ENCODE measurements at places on chromosomes 6 and 20.

DNA sequence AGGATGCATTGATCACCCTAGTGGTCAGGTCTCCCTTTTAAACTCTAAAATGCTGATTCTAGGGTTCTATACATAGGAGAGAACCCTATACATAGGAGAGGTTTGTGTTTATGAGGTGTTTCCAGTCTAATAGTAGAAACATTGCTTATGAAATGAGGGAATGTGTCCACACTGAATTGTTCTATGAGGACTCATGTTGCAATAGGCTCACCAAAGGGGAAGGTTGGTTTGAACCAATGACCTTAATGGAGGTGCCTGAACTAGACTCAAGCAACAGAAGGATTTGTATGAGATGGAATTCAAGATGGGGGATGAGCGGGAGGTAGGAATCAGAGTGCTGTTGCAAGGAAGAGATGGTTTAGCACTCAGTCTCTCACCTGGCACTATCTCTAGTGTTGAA is 33.5 kb upstream of the UBR2 start:
- DNase-seq: no peak

DNA sequence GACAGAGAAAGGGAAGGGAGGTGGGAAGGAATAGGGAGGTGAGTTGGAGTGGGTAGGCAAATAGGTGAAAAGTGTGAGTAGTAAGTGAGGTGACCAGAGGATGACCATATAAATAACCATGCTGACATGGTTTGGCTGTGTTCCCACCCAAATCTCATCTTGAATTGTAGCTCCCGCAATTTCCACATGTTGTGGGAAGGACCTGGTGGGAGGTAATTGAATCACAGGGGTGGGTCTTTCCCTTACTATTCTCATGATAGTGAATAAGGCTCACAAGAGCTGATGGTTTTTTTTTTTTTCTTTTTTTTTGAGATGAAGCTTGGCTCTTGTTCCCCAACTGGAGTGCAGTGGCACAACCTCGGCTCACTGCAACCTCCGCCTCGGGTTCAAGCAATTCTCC is 21.5 kb upstream of the SMIM13 start:
- DNase-seq: no peak

DNA sequence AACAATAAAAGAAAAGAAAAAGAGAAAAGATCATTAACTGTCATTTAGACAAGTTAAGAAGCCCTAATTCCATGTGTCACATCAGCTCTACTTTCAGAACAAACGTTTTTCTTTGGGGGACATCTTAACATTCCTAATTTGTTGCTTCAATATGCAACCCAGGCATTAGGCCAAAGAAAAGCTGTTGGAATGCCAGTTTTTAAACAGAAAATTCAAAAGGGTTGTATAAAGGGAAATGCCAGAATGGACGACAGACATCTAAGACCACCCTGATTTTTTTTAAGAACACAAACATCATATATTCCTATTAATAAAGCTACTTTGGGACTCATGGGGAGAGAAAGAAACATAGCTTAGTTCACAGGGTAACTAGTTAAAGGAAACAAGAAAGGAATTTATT is 315.0 kb downstream of the GMDS start:
- DNase-seq: no peak

DNA sequence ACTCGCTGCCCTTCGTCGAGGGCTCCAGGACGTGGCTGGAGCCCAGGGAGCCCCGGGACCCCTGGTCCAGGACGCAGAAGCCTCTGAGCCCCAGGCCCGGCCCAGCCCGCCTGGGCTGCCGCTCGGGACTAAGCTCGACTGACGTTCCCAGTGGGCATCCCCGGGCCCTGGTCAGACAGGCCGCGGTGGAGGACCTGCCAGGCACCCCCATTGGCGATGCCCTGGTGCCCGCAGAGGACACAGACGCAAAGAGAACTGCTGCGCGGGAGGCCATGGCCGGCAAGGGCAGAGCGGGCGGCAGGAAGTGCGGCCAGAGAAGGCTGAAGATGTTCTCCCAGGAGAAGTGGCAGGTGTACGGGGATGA is 28.9 kb downstream of the ZNF831 start:
- no peak for DNase-seq

- peak; percentile 93 for DNase-seq
Observed at GRCh38 chr6:119426619-119427018, 77.1 kb upstream of the MAN1A1 start.

GRCh38 chr20:1648101-1648500 is 9.5 kb downstream of the SIRPG start:
- DNase-seq: no peak

DNA sequence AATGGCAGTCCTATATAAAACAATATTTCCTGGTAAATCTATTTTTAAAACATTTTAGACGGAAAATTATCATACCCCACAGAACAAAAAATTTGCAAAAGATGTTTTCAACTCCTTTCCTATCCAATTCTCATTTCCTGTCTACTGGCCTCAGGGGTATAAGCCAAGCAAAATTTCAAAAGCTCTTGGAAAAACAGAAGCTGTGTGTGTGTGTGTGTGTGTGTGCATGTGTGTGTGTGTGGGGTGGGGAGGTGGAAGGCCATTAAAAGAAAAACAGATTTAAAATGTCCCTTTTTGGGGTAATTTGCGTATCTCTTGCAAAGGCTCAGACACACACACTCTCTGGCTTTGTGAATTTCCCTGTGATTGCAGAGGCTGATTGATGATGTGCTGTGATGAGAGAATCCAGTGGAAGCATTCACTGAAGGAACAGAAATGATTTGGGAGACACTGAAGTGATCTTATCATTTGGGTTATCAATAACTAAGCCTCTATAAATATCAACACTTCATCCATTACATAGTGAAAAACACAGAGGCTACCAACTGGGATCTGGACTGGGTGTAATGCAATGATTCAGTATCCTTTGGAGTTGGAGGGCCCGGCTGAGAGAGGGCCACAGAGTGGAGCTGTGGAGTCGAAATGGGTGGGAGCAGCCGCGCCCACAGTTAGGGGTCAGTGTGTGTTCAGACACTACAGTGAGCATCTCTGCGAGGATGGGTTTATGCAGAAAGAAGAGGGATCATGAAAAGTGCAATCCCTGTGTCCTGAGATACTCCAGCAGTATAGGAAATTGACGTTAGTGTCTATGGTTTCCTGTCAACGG is 106.8 kb upstream of the PREP start:
- DNase-seq: peak; percentile 48

- DNase-seq: peak; percentile 66
Observed at GRCh38 chr6:43575105-43575771, 600 bp downstream of the XPO5 start.

DNA sequence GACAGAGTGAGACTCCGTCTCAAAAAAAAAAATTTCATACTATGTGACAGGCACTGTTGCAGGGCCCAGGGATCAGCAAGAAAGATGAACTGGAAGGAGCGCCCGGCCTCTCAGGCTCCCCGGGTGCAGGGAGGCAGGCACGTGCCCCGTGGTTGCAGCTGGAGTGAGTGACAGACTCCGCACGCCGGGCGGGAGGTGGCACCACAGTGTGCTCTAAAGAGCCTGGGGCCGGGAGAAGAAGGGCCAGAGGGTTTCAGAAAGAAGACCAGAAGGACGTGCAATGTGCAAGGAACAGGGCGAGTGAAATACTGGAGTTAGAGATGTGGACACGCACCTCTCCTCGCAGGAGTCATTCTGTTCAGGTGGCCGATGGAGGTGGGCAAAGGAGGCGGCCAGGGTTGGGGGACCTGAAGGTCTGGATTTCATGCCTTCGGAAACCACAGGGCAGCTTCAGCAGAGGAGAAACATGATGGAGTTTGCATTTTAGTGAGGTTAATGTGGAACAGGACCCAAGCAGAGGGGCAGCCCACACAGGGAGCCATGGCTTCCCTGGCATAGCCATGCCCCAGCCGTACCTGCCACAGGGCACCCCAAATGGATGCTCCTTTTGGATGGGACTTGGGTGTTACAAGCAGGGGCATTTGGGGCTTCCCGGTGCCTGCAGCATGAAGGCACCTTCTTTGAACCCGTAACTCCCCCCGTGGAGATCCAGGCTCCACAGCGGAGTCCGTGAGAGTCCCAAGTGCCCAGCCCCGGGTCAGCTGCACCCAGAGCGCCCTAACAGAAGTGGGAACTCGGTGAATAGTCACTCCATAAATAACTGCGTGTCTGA is 226.2 kb downstream of the ERMARD start:
- DNase-seq: no peak

DNA sequence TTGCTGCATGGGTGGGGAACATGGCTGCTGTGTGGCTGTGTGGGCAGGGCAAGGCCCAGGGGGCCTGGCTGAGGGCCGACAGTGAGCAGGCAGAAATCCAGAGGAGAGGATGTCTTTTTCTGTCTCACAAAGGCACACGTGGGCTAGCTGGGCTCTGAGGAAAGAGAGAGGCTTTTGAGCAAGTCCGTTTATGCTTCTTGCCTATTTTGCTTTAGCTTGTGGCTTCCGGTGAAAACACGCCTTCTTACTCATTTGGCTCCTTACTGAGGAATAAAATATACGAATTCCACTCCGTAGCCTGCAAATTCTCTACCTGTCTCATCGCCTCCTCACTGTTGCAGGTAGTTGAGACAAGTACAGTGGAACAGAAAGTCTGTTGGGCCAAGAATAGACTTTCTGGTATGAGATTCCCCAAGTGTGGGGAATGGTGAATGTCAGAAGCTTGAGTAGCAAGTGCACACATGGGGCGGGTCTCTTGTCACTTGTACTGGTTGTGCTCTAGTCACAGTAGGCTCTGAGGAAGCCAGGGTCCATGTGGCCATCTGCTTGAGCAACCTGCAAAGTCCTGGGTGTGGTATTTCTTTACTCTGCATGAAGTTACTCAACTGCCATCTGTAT is 28.4 kb downstream of the WRNIP1 start:
- no peak for DNase-seq

GRCh38 chr6:16602035-16602434 is 159.2 kb downstream of the ATXN1 start:
- no peak for DNase-seq

GRCh38 chr6:144319211-144319610 is 34.1 kb downstream of the UTRN start:
- no peak for DNase-seq

- DNase-seq: peak; percentile 27
Observed at GRCh38 chr6:125886021-125886420, 70.5 kb upstream of the HINT3 start.

DNA sequence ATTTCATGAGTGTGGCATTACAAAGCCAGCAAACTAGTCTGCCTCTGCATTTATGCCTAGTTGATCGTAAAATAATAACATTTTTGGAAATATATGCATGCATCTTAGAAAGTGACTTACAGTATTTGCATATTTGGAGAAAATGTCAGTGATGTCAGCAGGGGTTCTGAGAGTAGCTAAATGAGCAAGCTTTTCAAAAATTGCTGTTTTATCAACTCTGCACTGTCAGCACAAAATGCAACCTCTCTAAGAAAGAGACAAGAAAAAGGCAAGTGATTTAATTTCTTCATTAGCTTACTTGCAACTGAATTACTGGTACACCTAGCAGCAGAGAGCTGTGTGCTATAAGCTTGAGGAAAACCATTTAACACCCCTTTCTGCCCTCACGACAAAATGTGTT is 632.5 kb upstream of the MMS22L start:
- no peak for DNase-seq

GRCh38 chr6:75827163-75827562 is 78.1 kb downstream of the MYO6 start:
- DNase-seq: no peak

GRCh38 chr20:11205769-11206362 is 532.1 kb upstream of the JAG1 start:
- no peak for DNase-seq

- peak; percentile 79 for DNase-seq
Observed at GRCh38 chr6:153162646-153163045, 31.6 kb upstream of the RGS17 start.

DNA sequence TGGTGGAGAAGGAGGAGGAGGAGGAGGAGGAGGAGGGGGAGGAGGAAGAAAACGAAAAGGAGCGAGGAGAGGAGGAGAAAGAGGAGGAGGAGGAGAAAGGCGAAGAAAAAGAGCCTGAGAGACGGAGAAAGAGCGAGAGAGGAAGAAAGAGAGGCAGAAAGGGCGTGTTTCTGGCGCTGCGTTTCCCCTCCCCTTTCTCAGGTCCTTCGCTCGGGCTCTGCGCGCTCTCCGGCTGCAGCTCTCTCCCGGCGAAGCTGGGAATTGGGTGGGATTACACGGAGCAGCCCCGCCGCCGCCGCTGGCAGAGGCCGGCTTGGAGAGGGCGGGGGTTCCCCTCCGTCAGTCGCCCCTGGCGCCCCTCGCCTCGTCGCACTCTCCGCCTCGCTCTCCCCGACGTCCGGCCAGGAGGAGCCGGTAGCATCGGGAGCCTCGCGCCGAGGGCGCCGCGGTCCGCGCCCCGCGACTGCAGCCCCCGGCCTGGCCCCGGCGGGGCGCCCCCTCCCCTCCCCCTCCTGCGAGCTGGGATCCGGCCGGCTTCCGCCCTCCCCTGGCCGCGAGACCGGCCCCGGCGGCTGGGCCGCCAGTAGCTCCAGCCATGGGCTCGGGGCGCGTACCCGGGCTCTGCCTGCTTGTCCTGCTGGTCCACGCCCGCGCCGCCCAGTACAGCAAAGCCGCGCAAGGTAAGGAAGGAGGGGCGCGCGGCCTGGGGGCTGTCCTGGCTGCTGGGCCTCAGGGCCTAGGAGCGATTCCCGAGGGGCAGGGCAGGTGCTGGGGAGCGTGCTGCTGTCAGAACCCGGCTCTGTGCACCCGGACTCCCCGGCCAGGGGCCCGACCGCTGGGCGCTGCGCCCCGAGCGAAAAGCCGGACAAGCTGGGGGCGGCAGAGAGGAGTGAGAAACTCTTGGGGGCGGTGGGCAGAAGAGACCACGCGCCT is at the start of gene SCUBE3:
Gene SCUBE3, plus strand, starts transcription at position 133 of the 933 bp plus-strand sequence. Its CDS starts 463 bp downstream, at position 596.
- DNase-seq: peak; percentile 80

GRCh38 chr6:84514089-84514971 is 250.1 kb downstream of the TBX18 start:
- no peak for DNase-seq

- no peak for DNase-seq
Observed at GRCh38 chr20:63610581-63611435, 16.1 kb downstream of the GMEB2 start.

- DNase-seq: peak; percentile 94
Observed at GRCh38 chr6:62285612-62286469, at the start of gene KHDRBS2. KHDRBS2 (minus strand) TSS chr6:62286225.

DNA sequence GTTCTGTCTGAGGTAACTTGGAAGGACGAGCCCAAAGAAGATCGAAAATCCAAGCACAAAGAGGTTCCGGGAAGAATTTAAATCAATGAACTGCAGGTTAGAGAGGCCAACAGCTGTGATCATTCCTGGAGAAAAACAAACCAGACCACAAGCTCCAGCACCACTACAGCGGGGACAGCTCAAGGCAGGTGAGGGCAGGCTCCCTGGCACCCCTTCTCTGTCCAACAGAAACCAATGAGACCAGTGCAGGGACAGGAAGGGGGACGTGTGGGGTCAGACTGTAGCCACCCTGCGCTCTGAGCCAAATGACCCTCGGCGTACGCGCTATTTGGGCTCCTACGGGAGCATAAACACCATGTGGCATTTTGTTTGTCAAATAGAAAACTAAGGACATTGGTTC is 139.3 kb downstream of the SLC23A2 start:
- no peak for DNase-seq

- DNase-seq: peak; percentile 85
Observed at GRCh38 chr6:113112086-113112485, 745.1 kb upstream of the MARCKS start.

DNA sequence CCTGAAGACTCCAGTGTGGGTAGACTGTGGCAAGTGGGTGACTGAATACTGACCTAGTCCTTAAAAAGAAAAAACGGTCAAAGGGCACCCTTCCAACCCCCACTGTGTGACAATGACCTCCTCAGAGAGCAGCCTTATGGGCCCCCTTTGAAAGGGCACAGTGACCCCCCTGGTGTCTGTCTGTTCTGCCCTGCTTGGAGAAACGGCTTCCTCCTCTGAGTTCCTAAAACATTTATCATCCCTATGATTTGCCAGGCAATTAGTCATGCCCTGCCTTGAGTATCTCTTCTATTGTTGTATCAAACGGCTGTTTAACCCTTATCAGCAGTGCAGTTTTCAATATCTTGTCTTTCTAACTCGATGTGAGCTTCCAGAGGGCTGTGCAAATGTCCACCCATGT is 21.0 kb upstream of the STX16 start:
- DNase-seq: no peak

Data from NCI-H82 (cell line).